Heart right ventricle (tissue), 16 donors: ENCODE measurements at places on chromosomes 3 and 15. TPM values are rescaled to one million over a fixed set of nuclear protein-coding genes. Genes with fewer than 3 reads are reported as not detected.
A peak's percentile ranks its signal among the peaks of the same experiment; 100 is the strongest.

GRCh38 chr3:98326105-98326893 lies 27.4 kb upstream of the OR5K4 start:
- no peak overlapping the region for H3K4me3 ChIP-seq
- DNase-seq: no peak
- no peaks in the 10 kb centered on the region for H3K27me3 ChIP-seq
- no peaks in the 10 kb centered on the region for H3K36me3 ChIP-seq

The SEMA3G gene
- total RNA-seq: 17.1 TPM

The GOLIM4 gene
- total RNA-seq: 89.5 TPM

The LTF gene
- total RNA-seq: 5.7 TPM

DNA sequence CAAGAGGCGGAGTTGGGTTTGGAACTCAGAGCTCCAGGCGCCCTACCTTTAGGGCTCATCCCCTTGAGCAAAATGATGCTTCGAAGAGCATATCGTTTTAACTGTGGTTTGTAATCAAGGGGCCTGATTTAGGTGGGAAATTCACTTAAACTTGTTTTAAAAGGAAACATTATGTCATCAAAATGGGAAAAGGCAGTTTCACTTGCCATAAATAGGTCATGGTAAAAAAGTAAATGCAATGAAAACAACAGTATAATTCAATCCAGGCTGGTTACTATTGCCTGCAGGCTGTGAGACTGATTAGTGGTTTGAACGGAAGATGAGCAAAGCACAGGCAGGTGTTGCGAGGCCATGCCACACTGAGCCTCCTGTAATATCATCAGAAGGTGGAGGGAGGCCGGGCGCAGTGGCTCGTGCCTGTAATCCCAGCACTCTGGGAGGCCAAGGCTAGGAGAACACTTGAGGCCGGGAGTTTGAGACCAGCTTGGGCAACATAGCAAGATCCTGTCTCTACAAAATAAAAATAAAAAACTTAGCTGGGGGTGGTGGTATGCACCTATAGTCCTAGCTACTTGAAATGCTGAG lies 2.1 kb downstream of the HDAC11 start:
- peaks cover 41% of the 10 kb centered on the region for H3K4me1 ChIP-seq
- H3K27me3 ChIP-seq: no peaks in the 10 kb centered on the region
- H3K27ac ChIP-seq: no peak overlapping the region
- no peak for DNase-seq
- no peak overlapping the region for H3K4me3 ChIP-seq

DNA sequence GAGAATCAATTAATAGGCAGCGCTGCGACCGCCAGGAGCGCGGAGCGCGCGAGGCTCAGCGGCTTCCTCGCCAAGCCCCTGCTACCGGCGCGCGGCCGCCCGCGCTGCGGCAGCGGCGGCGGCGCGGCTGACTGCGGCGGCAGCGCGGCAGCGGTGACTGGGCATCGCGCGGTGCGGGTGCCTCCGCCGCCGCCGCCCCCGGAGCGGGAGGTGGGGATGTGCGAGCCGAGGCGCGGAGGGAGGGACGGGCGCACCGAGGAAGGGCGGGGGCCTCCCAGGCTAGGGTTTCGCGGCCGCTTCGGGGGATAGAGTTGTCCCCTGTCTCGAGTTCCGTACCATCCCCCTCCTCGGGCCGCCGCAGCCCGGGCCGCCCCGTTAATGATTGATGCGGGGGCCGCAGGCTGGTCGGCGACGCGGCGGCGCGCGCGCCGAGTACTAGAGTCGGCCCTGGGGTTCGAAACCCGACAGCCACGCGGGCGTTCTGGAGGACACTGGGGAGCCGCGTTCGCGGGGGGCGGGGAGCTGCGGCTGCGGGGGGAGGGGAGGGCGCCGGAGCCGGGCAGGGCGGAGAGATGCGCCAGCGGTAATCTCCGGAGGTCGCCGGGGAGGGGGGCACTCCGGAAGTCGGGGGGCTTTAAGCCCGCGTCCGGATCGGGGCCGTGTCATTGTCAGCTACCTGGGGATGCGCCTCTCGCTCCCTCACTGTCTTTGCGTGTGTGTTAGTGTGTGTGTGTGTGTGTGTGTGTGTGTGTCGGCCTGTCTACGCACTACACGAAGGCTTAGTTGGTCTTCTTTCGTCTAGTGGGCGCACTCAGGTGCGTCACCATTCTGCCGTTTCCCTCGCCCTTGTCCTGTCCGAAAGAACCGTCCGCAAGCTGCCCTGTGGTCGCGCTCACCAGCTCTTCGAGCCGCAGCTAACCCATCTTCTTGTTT lies at the start of gene PAQR9:
PAQR9 (minus strand) TSS at position 159 of the 933 bp plus-strand sequence. CDS start 338 bp downstream, outside the sequence.
- peak within 1 kb of the TSS; percentile 61 for H3K27ac ChIP-seq
- H3K4me3 ChIP-seq: peak within 1 kb of the TSS; percentile 63
- H3K27me3 ChIP-seq: peaks cover 30% of the 10 kb centered on the region
- H3K4me1 ChIP-seq: no peaks in the 10 kb centered on the region
- peak; percentile 33 for DNase-seq

GRCh38 chr3:119388577-119388976 lies 74.8 kb downstream of the TMEM39A start:
- DNase-seq: no peak
- no peak overlapping the region for H3K4me3 ChIP-seq
- no peaks in the 10 kb centered on the region for H3K4me1 ChIP-seq
- H3K27me3 ChIP-seq: no peaks in the 10 kb centered on the region

- peaks cover 3% of the 10 kb centered on the region for H3K4me1 ChIP-seq
- H3K27me3 ChIP-seq: no peaks in the 10 kb centered on the region
- no peak overlapping the region for H3K27ac ChIP-seq
- no peaks in the 10 kb centered on the region for H3K36me3 ChIP-seq
- no peak for DNase-seq
Measured at GRCh38 chr15:42145546-42146455, 10.6 kb downstream of the PLA2G4F start.

The XCR1 gene
- total RNA-seq: 0.72 TPM

GRCh38 chr15:60343221-60343970 lies 54.4 kb downstream of the ANXA2 start:
- no peaks in the 10 kb centered on the region for H3K27me3 ChIP-seq
- H3K4me3 ChIP-seq: no peak overlapping the region
- H3K27ac ChIP-seq: no peak overlapping the region

The IMPG2 gene
- total RNA-seq: 0.20 TPM

GRCh38 chr15:78396976-78397375 lies 41.0 kb upstream of the IREB2 start:
- peak; percentile 33 for DNase-seq
- no peaks in the 10 kb centered on the region for H3K4me1 ChIP-seq
- H3K36me3 ChIP-seq: no peaks in the 10 kb centered on the region

DNA sequence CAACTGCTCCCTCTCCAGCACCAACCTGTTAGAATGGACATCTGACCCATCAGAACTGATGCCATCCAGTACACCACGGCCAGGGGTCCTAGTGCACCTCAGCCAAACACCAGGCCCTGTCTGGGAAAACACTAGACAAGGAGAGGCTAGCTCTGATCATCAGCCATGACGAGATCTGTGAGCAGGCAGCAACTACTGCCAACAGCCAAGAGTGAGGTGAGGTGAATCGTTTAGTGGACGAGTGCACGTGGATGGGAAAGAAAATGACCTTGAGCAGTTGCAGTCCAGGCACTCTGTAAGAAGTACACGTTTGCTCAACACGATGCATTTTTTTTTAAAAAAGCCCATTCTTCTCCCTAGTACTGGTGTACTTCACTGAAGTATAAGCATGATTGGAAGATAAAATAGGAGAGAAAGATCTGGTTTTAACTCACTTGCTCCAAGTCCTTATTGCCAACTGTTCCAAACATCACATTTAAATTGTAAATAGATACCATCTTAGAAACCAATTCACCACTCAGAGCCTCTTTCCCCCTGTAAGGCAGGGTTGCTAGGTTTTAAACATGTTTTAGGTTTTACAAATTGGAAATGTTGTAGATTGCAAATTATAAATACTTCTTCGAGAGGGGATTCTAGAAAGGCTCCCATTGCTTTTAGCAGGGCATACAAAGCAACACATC lies 5.7 kb downstream of the ST8SIA2 start:
- no peak overlapping the region for H3K4me3 ChIP-seq
- H3K27me3 ChIP-seq: peaks cover 59% of the 10 kb centered on the region
- no peaks in the 10 kb centered on the region for H3K4me1 ChIP-seq
- no peak for DNase-seq
- H3K36me3 ChIP-seq: no peaks in the 10 kb centered on the region

GRCh38 chr3:30034246-30034991 lies 572.0 kb upstream of the TGFBR2 start:
- no peaks in the 10 kb centered on the region for H3K27me3 ChIP-seq
- H3K4me1 ChIP-seq: no peaks in the 10 kb centered on the region
- no peak overlapping the region for H3K27ac ChIP-seq
- H3K36me3 ChIP-seq: no peaks in the 10 kb centered on the region
- DNase-seq: no peak
